Fibroblast of skin of left quadriceps (primary cell): ENCODE measurements at places on chromosomes 2 and 18.

DNA sequence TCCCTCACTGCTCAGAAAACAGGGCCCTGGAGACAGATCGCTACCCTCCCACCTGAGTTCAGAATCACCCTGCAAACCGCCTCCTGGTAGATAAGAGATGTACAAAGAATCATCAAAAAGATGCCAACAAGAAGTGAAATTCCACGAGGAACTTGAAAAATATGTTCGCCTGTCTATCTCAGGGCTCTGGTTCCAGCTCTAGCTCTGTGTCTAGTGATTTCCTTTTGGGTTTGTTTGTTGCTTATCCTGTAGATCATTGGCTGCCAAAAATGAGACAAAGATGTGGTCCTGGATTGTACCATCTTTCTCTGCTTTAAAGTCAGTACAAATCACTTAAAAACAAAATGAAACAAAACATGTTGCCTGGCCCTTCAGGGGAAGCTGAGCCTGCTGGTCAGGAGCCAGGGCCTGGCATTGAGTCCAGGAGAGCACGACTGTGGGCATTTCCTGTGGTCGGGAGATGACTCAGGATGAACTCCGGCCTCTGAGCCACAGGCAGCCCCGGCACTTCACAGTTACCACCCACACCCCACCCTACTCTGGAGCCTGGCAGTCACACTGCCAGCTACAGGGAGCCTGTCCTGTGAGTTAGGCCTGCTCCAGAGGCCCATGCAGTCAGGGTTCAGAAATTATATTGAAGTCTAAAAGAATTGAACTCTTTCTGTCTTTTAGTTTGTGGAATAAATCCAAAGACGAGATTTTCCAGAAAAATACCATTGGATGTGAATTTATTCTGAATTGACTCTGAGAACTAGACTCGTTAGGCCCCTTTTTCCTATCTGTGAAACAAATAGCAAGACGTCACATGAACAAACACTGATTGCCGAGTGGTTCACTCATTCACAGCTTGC lies 8.0 kb upstream of the ITGB6 start:
- DNase-seq = no peak

DNA sequence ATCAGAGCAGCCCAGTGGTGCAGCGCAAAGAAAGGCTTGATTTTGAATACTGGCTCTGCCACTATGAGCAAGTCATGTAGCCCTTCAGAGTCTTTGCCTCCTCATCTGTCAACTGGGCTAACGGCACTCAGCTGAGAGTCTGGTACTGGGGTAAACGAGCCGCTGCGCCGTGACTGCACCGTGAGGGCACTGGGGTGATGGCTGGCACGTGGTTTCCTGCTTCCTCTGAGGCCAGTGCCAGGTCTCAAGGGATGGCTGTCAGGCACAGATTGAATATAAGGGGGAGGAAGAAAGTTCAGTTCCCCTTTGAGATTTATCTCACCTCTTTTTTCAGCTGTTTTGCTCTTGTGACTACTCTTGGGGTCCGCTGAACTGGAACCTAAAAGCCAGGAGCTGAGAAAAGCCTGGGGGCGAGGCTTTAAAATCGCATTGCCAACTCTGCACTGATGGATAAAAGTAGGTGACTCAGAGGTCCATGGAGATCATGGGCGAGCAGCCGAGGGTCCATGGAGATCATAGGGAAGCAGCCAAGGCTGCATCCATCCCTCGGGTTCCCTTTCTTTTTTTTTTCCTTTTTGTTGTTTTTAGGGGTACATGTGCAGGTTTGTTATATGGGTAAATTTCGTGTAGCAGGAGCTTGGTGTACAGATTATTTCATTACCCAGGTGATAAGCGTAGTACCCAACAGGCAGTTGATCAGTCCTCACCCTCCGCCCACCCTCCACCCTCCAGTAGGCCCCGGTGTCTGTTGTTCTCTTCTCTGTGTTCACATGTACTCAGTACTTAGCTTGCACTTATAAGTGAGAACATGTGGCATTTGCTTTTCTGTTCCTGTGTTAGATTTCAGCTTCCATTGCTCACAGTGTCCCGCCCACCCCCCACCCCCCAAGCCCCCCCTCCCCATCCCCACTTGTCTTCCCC lies 114.3 kb downstream of the SPP2 start:
- no peak for DNase-seq

GRCh38 chr2:109128616-109129355 lies at the start of gene SH3RF3:
Gene SH3RF3 (plus strand): TSS chr2:109129205.
- no peak for DNase-seq

GRCh38 chr2:48434101-48434500 lies 95.9 kb upstream of the STON1 start:
- no peak for DNase-seq

DNA sequence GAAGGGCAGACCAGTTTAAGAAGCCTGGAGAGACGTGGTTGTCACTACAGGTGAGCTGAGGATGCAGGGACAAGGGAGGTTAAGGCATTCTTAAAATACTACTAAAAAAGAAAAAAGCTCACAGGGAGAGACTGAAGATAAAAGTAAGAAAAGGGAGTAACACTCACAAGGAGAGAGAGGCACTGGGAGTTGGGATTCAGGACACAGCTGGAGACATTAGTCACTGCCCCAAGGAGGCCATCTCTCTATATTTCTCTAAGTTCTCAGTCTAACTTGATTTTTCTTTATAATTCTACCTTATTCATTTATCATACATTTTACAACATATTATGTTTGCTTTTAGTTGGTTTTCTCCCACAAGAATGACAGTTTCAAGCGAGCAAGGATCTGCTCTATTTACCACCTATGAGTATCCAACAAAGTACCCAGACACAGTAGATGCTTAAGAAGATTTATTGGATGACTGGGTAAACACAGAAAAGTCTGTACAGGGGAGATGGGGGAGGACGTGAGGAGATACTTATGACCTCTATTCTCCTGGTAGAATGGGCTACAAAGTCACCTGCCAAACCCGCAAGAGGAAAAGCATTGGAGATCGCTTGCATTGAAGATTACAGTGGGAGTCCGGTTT lies 2.2 kb downstream of the SERPINE2 start:
- no peak for DNase-seq
